ENCODE measurements at places on chromosomes 1 and 21. TPM values are rescaled to one million over a fixed set of nuclear protein-coding genes. Genes with fewer than 3 reads are reported as not detected.

Gene MRAP
- 0.39 TPM for total RNA-seq

Gene TP73
- total RNA-seq: 2.7 TPM

DNA sequence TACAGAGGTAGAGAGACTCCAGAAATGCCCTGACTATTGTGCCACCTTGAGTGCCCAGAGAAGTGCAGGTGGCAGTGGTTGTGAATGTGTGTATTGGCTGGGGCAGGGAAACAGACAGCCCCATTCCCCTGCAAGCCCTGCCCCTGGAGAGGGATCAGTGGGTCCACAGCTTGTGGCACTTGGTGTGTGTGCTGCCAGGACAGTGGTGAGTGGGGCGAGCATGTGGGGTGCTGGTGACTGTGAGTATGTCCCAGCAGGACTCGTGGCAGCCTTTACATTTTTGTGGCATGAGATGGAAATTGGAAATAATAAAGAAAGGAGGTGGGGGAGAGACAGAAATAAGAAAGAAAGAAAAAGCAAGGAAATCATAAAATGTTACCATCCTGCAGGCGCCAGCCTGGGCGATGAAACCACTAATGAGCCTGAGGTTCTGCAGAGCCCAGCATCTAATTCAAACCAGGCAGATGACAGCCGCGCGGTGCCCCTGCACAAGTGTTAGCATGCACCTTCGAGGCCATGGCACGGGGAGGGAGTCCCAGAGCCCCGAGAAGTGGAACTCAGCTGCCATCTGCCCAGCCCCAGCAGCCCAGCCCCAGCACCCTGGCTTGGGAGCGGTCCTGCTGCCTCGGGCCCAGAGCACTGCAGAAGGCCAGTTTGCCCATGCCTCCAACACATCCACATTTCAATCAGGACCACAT lies 49.1 kb upstream of the ZBTB40 start:
- H3K27me3 ChIP-seq: peaks cover 69% of the 10 kb centered on the region
- DNase-seq: no peak
- no peak overlapping the region for H3K27ac ChIP-seq
- no peaks in the 10 kb centered on the region for H3K36me3 ChIP-seq

DNA sequence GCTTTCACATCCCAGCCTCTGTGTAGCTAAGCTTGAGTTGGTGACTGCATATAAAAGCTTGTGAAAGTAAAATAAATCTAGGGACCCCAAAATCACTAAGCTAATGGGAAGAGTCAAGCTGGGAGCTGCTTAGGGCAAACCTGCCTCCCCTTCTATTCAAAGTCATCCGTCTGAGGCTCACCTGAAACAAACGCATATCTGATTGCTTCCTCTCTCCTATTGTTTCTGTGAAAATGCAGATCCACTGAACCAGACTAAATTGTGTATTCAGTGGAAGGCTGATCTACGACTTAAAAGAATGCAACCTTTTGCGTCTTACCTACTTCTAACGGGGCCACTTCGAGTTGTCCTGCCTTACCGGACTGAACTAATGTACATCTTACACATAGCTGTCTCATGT lies 70.3 kb downstream of the LTN1 start:
- DNase-seq: no peak
- no peak overlapping the region for H3K4me3 ChIP-seq
- no peak overlapping the region for H3K27ac ChIP-seq
- H3K27me3 ChIP-seq: no peaks in the 10 kb centered on the region

DNA sequence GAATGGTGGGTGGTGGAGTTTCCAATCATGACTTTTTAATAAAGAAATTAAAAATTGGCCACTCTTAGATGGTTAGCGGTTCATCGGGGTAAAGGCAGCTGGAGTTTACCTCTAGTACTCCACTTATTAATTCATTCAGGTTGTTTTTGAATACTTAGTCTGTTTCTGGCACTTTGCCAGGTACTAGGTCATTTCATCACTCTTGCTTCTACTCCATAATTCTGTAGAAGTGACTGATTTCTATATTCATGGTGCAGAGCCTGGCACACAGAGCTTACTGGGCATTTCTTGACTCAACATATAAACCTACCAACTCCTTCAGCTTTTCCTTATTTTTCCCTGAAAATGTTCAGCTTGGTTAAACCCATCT lies 31.5 kb downstream of the FOXD2 start:
- H3K27me3 ChIP-seq: peaks cover 37% of the 10 kb centered on the region
- DNase-seq: no peak
- H3K36me3 ChIP-seq: no peaks in the 10 kb centered on the region
- H3K27ac ChIP-seq: no peak overlapping the region
- no peak overlapping the region for H3K4me3 ChIP-seq

DNA sequence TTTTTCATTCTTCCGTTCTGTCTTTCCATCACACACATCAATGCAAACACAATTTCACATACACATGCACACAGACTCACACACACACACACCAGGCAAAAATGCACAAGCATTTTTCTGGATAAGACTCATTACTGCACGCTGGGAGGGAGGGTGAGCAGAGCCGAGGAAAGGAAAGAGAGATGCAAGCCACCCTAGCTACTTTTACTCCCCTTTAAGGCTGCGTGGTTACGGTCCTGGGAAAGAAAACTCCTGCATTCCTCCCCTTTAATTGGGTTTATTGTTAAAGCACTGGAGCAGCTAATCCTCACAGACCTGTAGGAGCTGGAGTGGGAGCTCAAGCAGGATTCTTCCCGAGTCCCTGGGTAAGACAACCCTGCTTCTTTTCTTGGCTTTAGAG lies at the start of gene CAMK1G:
TSS of gene CAMK1G (plus strand) at position 307 of the 400 bp plus-strand sequence. CDS start 11,270 bp downstream, outside the sequence.
- peaks cover 3% of the 10 kb centered on the region for H3K4me1 ChIP-seq
- H3K4me3 ChIP-seq: no peak within 1 kb of the TSS
- no peaks in the 10 kb centered on the region for H3K36me3 ChIP-seq
- H3K27ac ChIP-seq: no peak within 1 kb of the TSS
- no peak for DNase-seq
- H3K27me3 ChIP-seq: peaks cover 14% of the 10 kb centered on the region

DNA sequence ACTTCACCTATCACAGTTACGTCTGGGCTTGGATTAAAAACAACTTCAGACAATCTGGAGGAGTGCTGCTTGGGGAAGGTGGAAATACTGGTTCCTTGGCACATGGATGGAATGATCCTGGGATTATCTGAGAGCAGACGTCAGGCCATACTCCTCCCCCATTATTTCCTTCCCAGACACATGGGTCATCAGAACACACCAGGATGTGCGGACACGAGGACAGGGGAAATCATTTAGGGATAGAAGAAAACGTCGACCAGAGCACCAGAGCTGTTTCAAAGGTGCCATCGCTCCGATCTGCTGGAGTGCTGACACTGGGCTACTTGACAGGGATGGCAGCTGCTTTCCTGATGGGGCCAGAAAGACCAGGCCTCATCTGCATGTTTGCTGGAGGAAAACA lies 31.8 kb upstream of the ANGPTL7 start:
- DNase-seq: no peak
- peaks cover 46% of the 10 kb centered on the region for H3K36me3 ChIP-seq
- H3K27me3 ChIP-seq: no peaks in the 10 kb centered on the region
- H3K27ac ChIP-seq: no peak overlapping the region
- H3K4me1 ChIP-seq: peaks cover 6% of the 10 kb centered on the region
